Stimulated activated CD4-positive, alpha-beta T cell treated with anti-CD3 and anti-CD28 coated beads, TNF-alpha, amount 100 ng/mL, for 1 hour (primary cell): ENCODE measurements at places on chromosomes 5 and 9.

DNA sequence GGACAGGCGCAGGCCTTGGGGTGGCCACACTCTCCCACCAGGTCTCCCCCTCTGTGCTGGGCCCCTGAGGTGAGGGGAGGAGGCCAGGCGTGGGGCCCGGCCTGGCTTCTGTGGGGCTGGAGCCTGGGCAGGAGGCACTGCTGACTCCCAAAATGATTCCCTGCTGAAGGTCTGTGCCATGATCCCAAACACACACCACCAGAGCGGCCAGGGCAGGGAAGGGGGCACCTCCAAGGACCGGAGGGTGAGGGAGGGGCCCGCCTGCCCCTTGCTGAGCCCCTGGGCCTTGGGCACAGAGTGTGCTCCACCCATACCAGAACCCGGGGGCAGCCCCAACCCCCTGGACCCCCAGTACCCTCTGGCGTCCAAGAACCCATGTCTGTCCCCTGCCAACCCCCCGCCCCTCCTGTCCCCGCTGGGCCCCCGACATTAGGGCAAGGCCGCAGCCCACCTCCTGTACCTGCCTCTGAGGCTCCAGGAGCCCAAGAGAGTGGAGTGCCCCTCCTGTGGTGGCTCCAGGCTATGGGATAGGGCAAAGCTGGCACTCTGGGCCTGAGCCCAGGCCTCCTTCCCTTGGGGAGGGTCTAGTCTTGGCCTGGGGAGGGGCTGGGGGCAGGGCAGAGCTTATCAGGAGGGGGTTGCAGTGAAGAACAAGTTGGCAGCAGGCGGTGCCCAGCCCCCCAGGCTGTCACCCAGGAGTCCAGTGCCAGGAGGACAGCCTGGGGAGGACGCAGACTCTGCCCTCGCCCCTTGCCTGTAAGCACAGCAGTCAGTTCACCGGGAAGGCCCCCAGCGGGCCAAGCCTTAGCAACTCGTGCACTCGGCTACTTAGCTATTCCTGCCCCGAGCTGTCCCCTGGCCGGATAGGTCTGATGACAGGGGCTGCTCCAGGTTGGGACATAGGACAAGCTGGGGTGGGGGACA, 2.6 kb upstream of the EGFL7 start:
- no peak for DNase-seq

- no peak for DNase-seq
These were observed 83.7 kb upstream of the IRX1 start for GRCh38 chr5:3511934-3512333.

GRCh38 chr9:16996901-16997491, 126.5 kb upstream of the BNC2 start:
- no peak for DNase-seq

- DNase-seq: no peak
These were observed 44.5 kb downstream of the MEF2C start for GRCh38 chr5:88838500-88838899.

DNA sequence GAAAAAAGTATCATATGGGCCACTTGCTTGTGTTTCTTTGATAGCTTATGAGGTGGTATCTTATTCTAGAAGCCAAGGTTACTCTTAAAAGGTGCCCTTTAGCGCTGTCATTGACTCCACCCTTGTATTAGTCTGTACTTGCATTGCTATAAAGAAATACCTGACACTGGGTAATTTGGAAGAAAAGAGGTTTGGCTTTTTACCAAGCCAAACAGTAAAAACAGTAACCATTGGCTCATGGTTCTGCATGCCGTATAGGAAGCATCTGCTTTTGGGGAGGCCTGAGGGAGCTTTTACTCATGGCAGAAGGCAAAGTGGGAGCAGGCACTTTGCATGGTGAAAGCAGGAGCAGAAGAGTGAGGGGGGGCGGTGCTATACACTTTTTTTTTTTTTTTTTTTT, 87.4 kb downstream of the TEK start:
- no peak for DNase-seq

DNA sequence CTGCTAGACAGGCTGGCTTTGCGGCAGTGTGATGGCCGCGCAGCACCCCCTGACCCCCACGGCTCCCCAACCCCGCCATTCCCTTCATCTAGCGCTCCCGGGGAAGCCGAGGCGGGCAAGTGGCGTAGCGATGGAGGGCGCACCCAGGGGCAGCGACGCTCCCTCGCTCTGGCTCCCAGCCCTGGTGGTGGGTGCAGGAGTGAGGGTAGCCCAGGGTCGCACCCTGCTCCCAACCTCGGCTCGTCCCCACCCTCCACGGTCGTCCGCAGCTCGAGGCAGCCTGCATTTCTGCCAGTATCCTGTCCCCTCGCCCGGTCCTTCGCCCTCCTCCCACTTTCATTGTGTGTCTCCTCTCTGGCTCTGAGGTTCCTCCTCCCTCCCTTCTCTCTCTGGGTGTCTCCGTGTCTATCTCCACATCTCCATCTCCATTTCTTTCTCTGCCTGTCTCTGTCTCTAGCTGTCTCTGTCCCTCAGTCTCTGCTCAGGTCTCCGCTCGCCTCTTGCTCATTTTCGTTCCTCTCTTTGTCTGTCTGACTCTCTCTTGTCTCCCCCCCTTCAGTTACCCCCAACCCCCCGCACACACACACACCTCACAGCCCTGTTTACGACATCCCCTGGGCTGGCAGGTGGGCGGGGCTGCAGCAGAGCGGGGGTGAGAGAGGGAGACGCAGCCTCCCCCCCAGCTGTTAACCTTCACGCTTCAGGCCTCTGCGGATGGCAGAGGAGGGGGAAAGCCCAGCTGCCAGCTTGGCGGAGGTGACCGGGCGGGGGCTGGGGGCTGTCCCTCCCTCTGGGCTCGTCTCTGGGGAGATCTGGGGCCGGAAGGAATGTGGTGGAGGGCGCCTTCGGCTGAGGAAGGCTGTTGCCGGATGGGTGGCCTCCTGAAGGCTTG, 48.7 kb upstream of the PSD2 start:
- DNase-seq: peak; percentile 40

GRCh38 chr5:139648205-139649081, at the start of gene CXXC5:
Gene CXXC5, plus strand, starts transcription at chr5:139648349. Its CDS starts 32,175 bp downstream, at chr5:139680524.
- no peak for DNase-seq

DNA sequence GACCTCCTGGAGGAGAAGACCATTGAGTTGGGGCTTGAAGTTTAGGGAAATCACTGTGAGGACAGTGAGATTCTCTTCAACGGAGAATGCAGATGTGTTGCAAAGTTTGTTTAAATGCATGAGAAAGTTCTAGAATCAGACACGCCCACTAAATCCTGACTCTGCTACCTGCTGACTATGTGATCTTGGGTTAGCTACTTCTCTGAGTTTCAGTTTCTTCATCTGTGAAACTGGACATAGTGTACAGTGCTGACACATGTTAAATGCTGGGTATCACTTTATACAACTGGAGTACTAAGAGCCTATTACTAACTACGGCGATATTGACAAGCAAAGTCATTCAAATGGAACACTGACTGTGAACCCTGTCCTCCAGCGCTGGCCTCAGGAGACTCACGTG, 255.5 kb downstream of the HSPA4 start:
- no peak for DNase-seq

DNA sequence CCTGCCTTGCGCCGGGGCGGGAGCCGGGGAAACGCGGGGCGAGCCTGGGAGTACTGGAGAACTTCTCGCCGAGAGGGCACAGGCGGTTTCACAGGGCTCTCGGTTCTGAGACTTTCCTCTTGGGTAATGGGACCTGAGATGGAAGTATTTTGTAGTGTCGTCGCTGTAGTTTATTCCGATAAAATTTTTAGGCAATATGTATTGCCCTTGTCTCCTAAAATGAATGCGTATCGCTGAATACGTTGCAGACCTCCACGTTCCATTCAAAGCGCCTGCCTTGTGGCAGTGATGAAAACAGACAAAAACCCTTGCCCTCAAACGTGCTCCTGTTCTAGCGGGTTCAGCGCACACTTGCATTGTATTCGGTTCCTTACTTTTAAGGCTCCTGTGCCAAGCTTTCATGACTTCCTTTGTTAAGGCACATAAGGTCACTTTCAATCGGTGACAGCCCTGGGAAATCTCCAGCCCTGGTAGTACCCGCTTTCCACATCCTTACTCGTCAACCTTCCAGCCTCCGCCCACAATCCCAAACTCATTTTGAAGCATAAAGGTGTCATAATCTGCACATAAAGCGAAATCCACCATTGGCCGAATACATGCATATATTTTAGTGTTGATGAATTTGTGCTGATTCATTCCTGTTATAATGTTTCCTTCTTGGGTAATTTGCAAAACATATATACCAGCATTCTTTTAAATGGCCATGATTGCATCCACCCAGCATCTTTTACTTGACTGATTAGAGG, 694 bp downstream of the RMI1 start:
- no peak for DNase-seq

GRCh38 chr9:92709240-92709639, 39.3 kb upstream of the IPPK start:
- DNase-seq: no peak

DNA sequence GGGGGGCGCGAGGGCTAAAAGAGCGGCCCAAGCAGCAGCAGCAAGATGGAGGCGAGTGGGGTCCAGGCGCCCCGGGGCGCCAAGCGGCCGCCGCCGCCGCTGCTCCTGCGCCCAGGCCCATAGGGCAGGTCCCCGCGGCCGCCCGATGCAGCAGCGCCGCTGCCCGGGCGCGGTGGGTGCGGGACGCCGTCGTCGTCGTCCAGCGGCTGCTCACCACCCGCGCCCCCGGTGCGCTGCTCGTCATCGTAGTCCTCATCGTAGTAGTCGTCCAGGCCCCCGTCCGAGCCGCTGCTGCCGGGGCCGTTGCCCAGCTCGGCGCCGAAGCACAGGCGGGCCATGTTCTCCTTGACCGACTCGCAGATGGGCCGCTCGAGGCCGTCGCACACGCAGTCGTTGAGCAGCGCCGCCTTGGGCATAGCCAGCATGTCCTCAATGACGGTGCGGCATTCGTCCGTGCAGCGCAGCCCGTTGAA, 1.5 kb downstream of the GAS1 start:
- DNase-seq: no peak

- DNase-seq: no peak
These were observed 2.1 kb upstream of the MARCHF6 start for GRCh38 chr5:10351199-10351905.

DNA sequence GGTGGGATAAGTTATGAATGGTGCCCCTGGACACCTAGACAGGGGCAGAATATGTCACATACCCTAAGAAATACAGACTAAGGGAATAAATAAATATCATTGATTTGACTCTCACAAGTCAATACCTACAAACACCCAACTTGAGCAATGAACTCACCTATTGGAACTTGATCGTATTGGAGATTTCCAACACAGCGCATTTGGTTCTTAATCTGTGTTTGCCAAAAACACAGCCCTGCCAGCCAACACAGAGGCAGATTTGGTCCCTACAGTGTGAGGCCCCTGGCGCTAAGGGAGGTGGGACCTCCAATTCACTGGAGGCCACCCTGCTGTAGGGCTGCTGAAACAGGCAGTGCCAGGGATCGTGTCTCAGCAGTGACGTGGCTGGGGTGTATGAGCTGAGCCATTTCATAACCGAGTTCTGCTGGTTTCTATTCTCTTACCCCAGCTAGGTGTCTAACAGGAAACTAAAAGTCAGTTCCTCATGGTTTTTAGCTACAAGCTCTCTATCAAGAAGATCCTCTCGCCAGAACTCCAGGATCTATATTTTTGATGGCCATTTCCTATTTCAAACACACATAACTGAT, 84.5 kb downstream of the SLC1A1 start:
- DNase-seq: no peak

DNA sequence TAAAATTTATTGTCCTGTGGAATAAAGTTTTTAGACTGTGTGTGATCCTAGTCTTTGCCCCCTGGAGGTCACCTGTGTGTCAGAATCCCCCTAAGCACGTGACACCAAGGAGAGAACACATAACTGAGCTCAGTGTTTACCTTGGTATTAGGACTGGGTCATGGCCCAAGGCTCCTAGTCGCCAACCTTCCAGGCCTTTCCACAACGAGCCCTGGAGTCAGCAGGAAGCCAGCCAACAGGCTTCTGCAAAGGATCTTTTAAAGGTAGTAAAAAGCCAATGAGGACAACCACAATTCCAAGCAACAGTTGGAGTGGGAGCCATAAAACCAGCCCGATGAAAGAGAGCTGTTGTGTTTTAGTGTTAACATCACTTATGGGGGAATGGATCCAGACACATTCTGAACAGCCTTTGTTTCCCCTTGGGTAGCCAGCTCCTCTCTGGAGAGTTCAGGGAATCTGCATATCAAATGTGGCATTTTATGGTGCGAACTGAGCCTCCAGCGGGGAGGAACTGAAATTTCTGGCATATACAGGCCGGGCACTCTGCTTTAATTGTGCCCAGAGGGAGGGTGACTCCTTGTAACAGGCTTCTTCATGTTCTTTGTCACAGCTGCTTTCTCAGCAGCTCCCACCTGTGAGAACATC, 239.9 kb downstream of the FSTL4 start:
- no peak for DNase-seq

DNA sequence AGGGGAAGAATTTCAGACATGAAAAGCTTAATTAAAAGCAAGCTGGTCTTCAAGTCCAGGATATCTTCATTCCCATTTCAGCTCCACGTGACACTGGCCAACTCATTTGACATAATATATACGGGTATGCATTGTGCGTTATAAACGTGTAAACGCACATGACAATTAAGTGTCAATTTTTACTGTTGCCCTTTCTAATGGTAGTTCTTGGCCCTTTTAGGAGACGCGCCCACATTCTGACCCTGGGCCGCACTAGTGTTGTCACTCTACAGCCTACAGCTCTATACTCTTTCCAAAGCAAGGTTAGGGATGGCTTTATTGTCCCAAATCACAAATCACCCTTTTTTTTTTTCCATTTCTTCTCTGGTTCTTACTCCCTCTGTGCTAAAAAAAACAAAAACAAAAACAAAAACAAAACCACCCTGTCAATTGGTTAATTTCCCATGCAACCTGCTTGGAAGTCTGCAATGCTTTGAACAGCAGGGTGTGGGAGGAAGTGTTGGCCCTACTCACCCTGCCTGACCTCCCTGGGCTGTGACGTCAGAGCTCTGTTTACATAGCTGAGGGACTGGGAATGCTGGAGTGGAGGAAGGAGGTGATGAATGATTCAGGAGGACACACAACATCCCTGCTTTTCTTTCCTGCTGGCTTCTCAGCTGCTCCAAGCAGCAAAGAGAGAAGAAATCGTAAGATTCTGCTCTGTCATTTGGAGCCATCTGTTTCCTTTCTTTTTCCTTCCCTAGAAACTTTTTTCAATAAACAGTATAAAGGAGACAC, 19.3 kb downstream of the RFK start:
- no peak for DNase-seq

- DNase-seq: no peak
These were observed 94.6 kb downstream of the KDM4C start for GRCh38 chr9:6852243-6852963.

GRCh38 chr5:168227973-168228615, 63.4 kb upstream of the WWC1 start:
- no peak for DNase-seq

DNA sequence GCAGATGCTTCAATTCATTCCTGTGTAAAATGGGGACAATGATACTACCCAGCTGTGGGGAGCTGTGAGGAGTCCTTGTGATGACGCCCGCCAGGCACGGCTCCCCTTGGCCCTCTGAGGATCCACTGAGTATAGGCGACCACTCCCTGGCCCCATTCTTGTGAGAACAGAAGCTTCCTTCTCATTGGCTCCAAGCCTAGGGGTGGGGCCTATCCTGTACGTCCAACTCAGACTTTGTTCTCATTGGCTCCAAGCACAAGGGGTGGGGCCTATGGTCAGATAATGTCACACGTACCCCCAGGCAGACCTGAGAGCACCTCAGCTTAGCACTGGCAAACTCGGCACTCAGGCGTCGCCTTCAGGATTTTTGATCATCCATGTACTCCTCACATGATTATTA, 232.9 kb upstream of the MVB12B start:
- no peak for DNase-seq
